ENCODE measurements at places on chromosomes 12 and 14.

DNA sequence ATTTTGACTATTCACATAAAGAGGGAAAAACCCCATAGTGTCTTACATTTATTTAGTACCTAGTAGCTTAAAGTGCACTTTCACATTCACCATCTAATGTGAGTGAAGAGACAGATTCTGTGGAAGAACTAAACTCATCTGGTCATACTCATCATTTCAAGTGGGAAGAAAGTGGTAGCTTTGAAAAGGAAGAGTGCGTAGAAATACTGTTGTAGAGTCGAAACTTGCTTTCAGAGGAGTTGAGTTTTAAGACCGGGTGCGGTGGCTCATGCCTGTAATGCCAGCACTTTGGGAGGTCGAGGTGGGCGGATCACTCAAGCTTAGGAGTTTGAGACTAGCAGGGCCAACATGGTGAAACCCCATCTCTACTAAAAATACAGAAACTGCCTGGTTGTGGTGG is 222.2 kb downstream of the ERC1 start:
- no peak for DNase-seq

DNA sequence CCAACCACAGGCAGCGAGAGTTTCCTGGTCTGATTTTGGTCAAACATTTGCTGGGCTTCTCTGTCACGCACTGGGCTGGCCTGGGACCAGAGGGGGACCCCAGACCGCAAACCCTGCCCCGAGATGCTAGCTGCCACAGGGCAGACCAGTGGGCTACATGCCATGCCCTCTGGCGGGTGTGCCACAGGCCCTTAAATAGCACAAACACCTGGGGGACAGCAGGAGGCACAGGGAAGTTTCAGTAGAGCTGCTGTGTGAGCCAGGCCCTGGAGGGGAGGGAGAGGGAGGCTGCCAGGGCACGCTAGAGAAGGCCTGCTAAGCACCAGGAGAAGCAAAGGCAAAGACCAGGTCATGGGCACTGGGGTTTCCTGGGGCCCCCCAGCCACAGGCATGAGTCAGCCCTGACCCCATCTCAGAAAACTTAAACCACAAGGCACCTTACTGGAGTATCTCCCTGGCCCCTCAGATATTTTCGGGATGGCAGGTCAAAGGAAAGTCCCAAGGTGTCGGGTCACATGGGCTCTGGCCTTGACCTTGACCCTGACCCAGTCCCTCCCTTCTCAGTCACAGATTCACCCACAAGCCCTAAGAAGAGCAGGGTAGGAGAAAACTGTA is 29.2 kb downstream of the ITPK1 start:
- no peak for DNase-seq

GRCh38 chr14:99660794-99661193 is 15.9 kb downstream of the HHIPL1 start:
- DNase-seq, result no peak

- no peak for DNase-seq
These were observed 395.0 kb downstream of the EGLN3 start for GRCh38 chr14:33555710-33556350.

DNA sequence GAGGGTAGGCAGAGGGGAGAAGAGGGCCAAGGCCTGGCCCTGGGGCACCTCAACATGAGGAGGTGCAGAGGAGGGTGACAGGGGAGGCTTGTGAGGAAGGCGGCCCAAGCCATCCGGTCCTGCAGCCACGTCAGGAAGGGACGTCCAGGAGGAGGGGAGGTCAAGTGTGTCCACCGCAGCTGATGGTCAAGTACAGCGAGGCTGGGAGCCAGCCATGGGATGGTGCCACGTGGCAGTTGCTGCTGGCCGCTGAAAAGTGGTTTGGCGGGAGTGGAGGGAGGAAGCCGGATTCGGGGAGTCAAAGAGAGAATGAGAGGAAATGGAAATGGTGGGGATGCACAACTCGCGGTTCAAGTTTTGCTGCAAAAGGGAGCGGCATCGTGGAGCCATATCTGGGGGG is 41.2 kb downstream of the PRIMA1 start:
- DNase-seq, result no peak

GRCh38 chr14:74134484-74134883 is 49.7 kb downstream of the LIN52 start:
- no peak for DNase-seq

DNA sequence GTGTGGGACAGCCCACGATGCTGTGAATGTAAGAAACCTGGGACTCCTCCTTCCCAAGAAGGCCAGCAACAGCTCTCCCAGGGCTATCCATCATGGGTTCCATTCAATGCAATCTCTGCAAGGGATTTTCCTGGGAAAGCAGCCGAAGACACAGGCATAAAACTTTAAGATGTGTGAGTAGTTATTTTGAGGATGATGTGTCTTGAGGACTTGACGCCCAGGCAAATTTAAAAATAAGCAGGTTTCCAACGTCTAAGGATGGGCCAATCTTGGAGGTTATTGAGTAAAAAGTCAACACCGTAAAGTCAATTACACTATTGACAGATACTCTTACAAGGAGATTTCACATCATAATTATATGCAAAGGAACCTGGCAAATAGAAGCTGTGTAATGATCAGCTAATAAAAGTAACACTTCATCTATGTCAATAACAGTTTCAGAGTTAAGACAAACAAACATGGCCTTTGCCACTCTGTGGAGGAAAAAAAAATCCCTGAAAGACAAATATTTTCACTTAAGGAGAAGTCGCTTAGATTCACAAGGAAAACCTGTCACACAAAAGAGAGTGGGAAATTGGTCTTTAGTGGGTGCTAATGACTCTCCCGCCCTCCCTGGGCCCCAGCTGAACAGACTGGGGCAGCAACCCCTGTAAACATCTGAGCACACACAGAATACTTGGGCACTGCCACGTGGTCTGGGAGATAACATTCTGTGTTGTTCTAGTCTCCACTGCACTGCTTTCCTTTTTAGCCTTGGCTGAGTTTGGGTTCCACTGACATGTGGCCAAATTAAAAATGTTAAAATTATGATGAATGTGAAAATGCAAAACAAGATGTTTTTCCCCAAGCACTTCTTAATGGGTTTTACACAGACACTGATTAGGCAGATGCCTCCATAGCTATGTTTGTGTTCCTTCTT is 240.9 kb downstream of the FOXN3 start:
- no peak for DNase-seq

DNA sequence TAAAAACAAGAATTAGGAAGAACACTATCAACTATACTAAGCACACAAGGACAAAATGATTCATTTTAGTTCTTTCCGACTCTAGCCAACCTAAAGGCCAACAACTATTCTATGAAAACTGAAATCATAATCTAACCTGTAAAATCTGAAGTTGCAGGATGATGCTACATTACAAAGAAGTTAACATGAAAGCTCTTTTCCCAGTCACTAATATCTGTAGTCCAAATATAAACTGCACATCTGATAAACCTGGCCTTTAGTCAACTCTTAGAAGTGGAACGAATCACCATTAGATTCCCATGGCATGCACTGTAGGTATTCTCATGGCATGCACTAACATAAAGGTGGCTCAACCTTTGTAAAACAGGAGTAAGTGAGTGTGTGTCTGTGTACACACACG is 41.7 kb downstream of the BLTP3B start:
- no peak for DNase-seq

DNA sequence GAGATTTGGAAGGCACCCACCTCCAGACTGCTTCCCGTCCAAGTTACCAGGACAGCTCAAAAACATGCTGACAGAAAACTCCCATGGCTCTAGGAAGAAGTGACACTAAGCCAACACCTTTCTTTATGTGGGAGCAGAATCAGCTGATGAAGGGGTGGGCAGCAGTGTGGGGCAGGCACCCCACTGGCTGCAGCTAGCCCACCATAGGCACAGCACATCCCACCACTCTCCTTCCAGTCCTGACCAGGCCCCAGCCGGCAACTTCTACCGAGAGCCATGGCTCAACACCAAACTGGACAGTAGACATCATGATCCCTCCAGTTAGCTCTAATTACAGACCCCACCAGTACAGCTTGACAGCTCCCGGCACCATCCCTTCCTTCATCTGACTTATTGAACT is 45.0 kb downstream of the SH2B3 start:
- no peak for DNase-seq

DNA sequence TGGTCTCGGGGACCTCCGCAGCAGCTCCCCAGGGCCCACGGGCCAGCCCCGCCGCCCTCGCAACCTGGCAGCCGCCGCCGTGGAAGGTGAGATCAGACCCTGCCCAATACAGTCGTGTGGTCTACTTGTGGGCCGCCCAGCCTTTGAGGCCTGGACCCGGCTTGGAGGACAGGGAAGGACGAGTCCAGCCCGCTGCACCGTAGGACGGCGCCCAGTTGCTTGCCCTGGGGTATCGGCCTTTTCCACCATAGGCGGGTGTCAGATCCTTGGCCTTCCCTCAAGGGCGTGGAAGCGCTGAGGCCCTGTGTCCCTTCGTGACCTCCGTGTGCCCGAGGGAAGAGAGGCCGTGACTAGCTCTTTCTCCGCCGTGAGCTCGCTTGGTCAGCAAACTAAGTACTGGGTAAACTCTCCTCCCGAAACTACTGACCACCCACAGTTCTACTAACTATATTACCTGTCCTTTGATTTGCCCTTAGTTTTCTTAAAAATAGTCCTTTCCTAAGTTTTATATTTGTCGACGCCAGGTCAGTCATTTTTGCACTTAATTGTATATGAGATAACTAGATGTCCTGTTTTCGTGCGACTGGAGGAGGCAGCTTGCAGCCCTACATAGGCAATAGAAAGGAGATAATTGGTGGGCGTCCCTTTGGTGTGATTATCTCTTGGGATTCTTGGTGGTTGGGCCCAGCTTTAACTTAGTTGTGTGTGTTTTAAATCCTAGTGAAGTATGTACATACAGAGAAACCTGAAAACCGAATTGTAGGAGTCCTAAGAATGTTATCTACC is 757 bp downstream of the SLC25A3 start:
- no peak for DNase-seq

GRCh38 chr14:69573831-69574262 is 824 bp downstream of the CCDC177 start:
- no peak for DNase-seq

GRCh38 chr14:85195872-85196477 is 334.0 kb upstream of the FLRT2 start:
- DNase-seq, result no peak

DNA sequence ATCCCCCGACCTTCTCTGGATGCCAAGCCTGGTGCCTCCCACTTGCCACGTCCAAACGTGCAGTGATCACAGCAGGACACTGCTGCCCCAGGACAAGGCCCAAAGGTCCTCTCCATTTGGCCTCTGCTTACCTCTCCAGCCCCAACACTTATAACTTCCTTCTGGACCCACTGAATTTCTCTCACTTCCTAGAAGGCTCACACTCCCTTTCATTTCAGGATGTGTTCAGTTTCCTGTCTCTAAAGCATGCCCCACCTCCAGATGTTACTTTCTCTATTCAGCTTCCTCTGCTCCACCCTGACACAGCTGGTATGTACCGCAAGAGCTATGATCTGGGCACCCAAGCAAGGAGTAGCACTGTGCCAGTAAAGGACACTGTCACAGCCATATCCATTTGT is 33.0 kb downstream of the CDKL1 start:
- DNase-seq, result peak; percentile 91

- DNase-seq, result no peak
These were observed 169.6 kb downstream of the ZFP36L1 start for GRCh38 chr14:68623307-68623706.

DNA sequence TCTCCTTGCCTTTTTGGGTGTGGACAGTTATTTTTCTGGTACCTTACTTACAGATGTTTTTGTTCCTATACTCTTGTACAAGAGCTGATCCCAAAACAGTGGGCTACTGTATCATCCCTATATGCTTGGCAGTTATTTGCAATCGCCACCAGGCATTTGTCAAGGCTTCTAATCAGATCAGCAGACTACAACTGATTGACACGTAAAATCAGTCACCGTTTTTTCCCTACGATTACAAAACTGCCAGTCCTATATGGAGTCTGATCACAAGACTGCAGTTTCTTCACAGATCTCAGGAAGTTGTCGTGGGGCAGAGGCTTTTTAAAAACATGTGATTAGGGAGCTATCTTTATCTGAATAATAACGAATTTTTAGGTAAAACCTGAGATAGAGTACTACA is 1.3 kb downstream of the LYSET start:
- no peak for DNase-seq

GRCh38 chr12:91986084-91986483 is 159.6 kb downstream of the BTG1 start:
- DNase-seq, result no peak

DNA sequence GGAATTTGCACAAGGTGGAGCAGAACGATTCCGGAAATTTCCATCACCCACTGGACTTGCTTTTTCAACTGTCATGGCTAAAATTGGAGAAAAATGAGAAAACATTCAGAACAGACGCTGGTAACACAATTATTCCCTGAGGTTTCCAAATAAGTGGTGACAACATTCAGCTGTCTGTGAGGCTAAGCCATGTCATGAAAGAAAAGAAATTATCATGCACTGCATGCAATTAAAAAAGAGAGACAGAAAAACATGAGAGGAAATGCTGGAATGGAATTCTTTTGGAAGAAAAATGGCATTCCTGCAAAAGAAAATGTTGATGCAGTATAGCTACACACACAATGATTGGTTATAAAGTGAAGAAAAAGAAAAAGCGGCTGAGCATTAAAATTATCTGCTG is 87.3 kb downstream of the C2CD5 start:
- DNase-seq, result no peak

GRCh38 chr12:55043542-55043941 is 23.8 kb downstream of the NEUROD4 start:
- DNase-seq, result no peak

DNA sequence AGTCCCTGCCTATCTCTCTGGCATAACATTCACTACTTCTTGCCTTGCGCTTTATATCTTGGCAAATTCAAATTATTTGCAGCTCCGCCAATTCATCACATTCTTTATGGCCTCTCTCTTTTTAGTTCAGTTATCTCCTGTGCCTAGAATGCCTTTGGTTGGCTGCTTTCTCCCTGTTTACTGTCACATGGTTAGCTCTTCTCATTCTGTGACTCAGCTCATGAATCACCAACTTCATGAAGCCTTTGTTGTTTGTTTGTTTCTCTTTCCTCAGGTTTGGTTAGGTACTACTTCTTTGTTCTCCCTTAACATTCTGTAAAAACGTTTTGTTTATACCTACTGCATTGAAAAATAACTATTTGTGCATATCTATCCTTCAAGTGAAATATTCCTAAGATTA is 376.5 kb upstream of the GARIN6 start:
- no peak for DNase-seq

GRCh38 chr14:68811171-68811570 is 18.3 kb upstream of the ZFP36L1 start:
- no peak for DNase-seq

DNA sequence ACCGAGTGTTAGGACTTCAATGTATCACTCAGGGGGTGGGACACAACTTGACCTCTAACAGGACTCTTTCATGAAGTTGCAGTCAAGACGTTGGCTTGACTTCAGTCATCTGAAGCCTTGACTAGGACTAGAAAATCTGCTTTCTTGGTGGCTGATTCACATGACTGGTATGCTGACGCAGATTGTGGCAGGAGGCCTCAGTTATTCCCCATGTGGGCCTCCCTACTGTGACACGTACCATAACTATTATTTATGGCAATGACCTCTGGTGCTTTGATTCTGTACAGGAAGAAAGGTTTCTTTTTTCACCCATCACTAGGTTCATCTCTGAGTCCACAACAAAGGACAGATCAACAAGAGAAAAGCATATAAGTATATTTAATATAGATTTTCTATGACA is 270.4 kb downstream of the NEDD1 start:
- DNase-seq, result no peak

GRCh38 chr14:102517392-102518062 is 8.0 kb upstream of the ANKRD9 start:
- DNase-seq, result no peak

GRCh38 chr12:107026806-107027635 is 40.1 kb upstream of the MTERF2 start:
- DNase-seq, result no peak
